ENCODE measurements at places on chromosomes 7 and 10.
A peak's percentile ranks its signal among the peaks of the same experiment; 100 is the strongest.

DNA sequence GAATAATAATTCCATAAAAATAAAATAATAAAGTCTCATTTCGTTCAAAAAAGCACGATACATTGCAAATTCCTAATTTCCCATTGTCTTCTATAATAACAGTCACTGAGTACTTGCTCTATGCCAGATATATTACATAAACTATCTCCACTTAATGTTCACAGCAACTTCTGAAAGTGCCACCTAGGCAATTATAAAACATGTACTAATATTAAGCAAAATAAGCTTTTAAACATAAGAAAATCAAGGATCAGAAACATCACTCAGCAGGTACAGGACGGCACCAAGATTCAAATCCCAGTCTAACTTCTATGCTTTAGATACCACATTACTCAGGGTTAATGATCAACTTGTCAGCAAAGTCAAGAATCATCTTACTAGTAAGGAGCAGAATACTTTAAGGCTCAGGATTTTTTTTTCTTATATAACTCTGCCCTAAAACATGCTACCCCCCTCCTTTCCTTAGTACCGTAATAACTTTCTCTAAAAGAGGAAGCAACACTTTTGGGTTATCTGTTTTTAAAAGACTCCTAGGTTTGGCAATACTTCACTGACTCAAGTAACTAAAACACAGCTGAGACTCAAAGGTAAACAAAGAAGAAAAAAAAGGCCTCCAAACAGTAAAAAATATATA lies 51.3 kb downstream of the USP6NL start:
- no peak for DNase-seq

DNA sequence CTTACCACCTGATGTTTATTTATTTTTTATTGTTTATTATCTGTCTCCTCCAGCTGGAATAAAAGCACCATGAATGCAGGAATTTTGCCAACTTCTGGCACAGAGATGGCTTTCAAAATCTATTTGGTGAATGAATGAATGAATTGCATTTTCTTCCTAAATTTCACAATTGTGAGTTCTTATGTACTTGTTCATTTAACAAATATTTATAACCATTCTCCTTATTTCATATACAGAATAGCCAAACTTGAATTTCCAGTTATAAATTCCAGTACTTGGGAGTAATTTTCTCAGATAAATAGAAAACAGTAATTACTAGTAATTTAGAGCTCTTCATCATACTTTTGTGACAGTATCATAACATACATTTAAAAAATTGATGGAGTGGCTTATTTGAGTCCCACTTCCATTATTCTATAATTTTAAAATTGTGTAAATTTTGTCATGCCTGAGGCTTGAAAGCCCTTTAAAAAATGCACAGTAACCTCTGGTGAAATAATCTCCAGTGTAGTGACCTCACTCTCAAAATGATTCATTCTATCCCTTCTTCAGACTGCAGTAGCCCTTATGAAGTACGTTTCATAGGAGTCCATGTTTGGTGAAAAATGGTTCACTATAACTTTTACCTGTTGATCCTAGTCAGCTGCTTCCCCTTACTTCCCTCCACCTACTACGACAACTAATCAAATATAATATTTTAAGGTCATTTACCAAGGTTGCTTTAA lies 40.0 kb upstream of the SRI start:
- no peak for DNase-seq

- peak; percentile 44 for DNase-seq
Observed at GRCh38 chr7:42262964-42263363, 26.0 kb upstream of the GLI3 start.

DNA sequence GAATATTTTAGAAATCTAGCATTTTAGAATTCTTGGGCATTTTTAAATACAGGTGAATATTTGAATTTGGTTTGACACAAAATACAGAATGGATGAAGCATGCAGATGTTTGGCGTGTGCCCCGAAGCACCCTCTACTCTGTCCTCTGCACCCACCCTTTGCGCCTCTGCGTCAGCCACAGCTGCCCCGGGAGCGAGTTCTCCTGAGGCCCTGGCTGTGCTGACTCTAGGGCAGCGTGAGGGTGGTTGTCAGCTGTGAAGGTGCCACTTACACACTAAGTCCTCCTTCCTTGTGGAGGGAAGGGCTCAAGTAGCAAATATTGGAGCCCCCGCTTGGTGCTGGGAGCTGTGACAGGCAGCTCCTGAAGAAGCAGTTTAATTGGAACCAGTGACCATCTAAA lies 48.4 kb downstream of the DAGLB start:
- no peak for DNase-seq

DNA sequence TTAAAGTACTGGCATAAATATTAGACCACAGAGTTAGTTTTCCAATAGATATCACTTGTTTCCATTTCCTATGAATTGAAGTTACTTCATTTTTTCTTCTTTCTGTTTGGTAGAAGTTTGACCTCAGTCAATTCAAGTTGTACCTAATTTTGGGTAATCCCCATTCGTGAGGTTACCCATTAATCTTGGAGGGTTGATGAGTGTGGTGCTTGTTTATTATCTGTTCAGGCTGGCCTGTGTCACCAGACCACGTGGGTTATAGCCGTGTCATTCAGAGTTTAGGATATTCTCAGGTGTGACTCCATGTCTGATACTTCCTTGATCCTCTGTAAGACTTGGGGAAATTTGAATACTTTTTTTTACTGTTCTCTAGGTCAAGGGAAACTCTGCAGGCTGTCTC lies 133.9 kb upstream of the TPK1 start:
- no peak for DNase-seq

DNA sequence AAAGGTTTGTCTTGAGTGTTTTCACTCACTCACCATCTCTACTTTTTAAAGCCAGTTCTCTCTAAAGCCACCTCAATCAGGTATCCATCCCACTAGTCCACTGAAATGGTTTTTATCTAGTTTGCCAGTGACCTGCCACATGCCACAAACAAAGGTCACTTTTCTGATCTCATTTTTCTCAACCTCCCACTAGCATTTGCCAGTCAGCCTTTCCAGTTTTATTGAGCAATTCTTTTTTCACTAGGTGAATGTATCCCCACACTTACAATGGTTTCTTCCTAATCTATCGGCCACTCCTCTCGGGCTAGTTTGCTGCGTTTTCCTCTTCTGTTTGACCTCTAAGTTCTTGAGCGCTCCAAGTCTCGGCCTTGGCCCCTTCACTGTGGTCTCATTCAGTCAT lies 44.9 kb upstream of the ARL4A start:
- DNase-seq = no peak

GRCh38 chr7:69414555-69414954 lies 183.7 kb upstream of the AUTS2 start:
- DNase-seq = no peak

DNA sequence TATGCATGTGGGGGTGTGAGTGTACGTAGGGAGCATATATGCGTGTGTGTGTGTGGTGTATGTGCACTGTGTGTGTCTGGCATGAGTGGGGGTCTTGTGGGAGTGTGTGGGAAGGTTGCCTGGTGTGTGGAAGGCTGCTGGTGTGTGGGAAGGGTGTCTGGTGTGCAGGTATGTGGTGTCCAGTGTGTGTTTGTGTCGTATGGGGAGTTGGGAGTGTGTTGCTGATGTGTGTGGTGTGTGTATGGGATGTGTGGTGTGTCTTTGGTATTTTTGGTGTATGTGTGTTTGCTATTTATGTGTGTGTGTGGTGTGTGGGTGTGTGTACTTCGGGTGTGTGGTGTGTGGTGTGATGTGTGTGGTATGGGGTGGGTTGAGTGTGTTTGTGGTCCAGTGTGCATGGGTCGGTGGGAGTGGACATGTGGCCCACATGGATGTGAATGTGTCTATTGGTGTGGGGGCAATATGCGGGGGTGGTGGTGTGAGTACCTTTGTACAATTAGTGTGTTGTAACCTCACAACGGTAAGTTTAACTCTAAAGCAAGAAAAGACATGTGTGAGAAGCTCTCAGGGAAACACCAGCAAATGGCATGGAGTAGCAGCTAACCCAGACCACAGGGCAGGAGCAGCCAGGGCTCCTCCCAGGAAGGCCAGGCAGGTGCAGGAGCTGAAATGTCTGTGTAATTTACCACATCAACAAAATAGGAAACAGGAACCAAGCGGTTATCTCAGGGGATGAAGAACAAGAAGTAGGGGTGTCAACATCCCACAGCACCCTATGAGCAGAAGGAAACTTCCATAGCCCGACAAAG lies 11.9 kb downstream of the ANTXRL start:
- DNase-seq = no peak

GRCh38 chr7:63114371-63114985 lies 884.2 kb upstream of the ZNF722 start:
- peak; percentile 40 for DNase-seq

DNA sequence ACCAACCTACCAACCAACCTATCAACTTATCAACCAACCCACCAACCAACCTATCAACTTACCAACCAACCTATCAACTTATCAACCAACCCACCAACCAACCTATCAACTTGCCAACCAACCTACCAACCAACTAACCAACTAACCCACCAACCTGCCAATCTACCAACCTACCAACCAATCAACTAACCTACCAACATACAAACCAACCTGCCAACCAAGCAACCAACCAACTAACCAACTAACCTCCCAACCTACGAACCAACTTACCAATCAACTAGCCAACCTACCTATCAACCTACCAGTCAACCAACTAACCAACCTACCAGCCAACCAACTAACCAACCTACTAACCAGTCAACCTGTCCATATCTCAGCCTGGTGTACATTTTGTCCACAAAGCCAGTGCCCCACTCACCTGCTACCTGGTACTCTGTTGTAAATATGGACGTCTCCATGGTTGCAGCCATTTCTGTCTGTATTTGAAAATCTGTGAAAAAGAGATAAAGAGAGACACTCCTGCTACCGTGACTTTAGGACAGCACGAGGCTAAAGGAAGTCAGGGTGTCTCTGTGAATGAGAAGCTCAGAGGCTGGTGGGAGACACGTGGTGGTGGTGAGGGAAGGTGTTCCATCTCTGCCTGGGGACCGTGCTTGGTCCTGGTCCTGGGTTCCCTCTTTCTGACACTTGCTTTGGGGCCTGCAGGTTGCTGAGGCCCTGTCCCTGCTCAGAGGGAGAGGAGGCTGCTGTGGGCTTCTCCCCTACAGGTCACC lies 41.9 kb upstream of the IL15RA start:
- no peak for DNase-seq

GRCh38 chr7:46990761-46991160 lies 591.1 kb downstream of the TNS3 start:
- DNase-seq = no peak

GRCh38 chr10:18542832-18543231 lies 108.6 kb downstream of the NSUN6 start:
- DNase-seq = no peak

DNA sequence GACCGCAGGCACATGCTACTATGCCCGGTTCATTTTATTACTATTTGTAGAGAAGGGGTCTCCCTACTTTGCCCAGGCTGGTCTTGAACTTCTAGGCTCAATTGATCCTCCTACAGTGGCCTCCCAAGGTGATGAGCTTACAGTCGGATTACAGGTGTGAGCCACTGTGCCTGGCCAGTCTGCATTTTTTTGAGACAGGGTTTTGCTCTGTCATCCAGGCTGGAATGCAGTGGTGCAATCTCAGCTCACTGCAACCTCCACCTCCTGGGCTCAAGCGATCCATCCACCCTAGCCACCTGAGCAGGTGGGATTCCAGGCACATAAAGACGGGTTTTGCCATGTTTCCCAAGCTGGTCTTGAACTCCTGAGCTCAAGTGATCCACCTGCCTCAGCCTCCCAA lies 2.3 kb upstream of the H2BK1 start:
- DNase-seq = no peak

GRCh38 chr10:70749756-70750155 lies 35.4 kb downstream of the TBATA start:
- no peak for DNase-seq

GRCh38 chr7:154899862-154900261 lies 103.1 kb downstream of the PAXIP1 start:
- DNase-seq = no peak

DNA sequence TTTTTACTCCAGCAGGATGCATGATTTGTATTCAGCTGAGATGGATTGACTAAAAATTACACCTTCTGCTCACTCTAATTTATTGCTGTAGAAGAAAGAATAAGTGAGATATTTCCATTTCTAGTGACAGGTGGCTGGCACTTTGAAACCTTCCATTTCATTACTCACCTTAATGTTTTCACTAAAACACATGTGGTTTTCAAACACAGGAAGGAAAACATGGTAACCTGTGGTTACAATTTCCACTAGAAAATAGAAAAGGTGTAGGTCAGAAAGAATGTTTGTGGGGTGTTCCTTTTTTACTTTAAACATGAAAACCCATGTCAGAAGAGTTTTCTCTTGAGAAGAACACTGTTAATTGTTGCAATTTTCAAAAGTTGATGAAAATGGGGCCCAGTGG lies 12.0 kb upstream of the PRKCQ start:
- no peak for DNase-seq

DNA sequence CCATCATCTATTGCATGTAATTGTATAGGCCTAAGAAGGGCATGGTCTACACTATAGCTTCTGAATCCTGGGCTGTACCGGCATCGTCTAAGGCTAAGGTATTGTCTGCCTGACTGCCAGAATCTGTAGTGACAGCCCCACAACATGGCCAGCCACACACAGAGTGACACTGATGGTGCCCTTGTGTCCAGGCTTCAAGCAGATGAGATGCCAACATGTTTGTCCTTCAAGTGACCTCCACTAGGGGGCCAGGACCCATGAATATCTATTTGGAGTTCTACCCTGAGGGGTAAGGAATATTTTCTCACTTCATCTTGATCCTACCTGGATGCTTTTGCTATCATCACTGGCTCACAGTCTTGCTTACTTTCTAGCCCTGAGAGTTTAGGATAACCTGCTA lies 1.5 kb downstream of the CYP3A7 start:
- peak; percentile 25 for DNase-seq

DNA sequence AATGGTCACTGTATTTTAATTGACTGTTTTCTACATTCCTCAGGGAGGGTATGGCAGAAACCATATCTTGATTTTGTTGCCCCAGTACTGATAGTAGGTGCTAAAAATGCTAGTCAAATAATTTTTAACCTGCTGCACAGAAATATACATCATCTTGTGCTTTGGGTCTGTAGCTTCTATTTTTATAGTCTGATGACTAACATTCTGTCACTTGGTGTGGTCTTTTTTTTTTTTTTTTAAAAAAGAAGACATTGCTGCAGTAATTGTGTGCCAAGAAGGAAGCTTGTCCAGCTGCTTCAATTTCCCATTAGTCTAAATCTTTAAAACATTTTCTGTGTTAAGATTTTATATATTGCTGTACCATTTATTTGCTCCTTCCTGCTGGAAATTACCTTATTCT lies 83.6 kb downstream of the ICA1 start:
- DNase-seq = no peak

DNA sequence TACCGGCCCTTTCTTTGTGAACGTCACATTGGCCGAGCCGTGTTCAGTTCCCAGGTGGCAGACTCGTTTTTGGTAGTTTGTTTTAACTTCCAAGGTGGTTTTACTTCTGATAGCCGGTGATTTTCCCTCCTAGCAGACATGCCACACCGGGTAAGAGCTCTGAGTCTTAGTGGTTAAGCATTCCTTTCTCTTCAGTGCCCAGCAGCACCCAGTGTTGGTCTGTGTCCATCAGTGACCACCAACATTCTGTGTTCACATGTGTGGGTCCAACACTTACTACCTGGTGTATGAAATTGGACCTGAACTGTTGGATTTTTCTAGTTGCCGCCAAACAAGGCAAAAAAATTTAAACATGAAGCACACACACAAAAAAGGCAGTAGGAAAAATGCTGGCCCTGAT lies 9.9 kb upstream of the CSGALNACT2 start:
- peak; percentile 16 for DNase-seq

All from urothelium cell line (cell line).